Heart left ventricle (tissue), 16 donors: ENCODE measurements at places on chromosomes 3 and 15. TPM values are rescaled to one million over a fixed set of nuclear protein-coding genes. Genes with fewer than 3 reads are reported as not detected.

GSK3B gene
- 26.9 TPM for polyA plus RNA-seq

ZPLD1 gene
- 0.14 TPM for polyA plus RNA-seq

CKMT1A gene
- polyA plus RNA-seq, result not detected

GRCh38 chr15:95266451-95267061 lies 1035.2 kb downstream of the MCTP2 start:
- peak overlapping the region; percentile 34 for H3K27ac ChIP-seq
- no peaks in the 10 kb centered on the region for H3K36me3 ChIP-seq
- H3K4me3 ChIP-seq, result no peak overlapping the region
- H3K4me1 ChIP-seq, result no peaks in the 10 kb centered on the region

DNA sequence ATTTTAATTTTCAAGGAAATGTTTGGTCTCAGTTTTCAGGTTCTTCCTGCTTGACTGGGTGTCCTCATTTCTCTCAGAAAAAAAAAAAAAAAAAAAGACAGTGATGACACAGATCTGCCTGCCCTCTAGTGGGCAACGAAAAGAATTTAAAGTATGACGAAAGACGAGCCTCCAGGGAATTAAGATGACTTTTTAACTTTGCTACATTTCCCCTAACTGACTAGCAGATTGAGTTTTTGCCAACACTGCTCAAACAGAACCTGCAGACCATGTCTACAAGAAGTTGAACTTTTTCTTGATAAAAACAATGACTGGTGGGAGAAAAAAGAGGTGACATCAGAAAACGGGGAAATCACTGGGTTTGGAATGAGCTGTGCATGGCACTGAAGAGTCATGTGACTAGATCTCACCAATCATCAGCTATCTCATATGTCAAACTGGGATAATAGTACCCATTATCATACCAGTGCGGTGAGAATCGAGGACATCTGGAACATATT lies 40.8 kb downstream of the EOMES start:
- no peaks in the 10 kb centered on the region for H3K36me3 ChIP-seq
- no peaks in the 10 kb centered on the region for H3K4me1 ChIP-seq
- DNase-seq, result peak; percentile 26
- no peak overlapping the region for H3K27ac ChIP-seq
- no peaks in the 10 kb centered on the region for H3K27me3 ChIP-seq
